ENCODE measurements at places on chromosomes 5 and 9.

DNA sequence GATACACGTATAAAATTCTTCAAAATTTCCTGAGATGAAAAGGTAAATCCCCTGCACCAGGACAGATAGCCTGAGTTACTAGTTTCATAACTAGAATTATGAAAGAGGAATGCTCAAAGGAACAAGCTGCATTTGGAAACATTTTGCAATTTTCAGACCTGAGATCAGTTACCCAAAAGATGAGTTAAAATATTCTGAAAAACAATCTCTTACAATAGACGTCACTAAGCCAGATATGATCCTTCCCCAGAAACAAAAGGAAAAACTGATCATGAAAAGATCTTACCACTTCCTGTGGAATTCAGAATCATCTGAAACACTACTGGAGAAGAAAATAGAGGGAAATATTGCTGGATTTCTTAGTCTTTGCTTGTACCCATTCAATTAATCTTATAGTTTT lies 204.7 kb downstream of the ARRDC3 start:
- no peak for DNase-seq

DNA sequence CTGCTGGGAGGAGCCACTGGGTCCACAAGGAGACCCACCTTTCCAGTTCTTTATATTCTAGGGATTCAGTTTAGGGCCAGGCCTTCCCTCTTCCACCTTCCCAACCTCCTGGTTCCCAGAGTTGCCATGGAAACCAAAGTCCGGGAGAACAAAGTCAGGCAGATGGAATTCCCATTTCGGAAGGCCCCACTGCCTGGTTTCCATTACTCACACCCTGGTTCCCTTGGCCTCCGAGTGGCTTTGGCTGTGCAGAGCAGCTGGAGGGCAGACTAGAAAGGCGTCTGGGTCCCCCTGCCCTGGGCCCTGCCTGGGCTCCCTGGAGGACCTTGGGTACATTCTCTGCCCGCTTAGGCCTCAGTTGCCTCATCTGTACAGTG lies 136.1 kb downstream of the RGS3 start:
- DNase-seq, result no peak

GRCh38 chr5:34516686-34517085 lies 139.4 kb upstream of the RAI14 start:
- no peak for DNase-seq

DNA sequence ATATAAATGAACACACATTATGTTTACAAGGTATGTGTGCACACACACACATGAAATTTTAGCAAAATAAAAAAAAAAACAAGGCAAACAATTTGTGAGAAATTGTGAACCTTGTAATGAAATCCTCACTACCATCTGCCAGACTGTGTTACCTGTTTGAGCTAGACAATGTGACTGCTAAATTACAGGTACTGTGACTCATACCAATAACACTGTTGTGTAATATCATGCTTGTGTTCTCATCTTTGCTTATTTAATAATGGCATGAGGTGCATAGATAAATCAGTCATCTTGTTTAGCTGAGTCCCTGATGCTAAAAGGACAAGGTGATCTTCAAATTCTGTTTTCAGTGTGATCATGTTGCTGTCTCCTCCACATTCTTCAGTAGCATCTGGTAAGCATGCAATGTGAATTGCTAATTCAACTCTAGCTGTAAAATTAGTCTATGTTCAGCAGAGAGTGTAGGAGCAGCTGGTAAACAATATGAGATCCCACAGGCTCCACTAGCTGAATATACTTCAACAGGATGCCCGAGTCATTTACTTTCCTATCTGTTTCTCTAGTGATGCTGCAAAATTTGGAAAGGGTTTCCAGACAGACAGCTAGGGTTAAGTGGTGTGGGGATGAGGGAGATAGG lies 966.3 kb upstream of the C9orf72 start:
- DNase-seq, result peak; percentile 14

DNA sequence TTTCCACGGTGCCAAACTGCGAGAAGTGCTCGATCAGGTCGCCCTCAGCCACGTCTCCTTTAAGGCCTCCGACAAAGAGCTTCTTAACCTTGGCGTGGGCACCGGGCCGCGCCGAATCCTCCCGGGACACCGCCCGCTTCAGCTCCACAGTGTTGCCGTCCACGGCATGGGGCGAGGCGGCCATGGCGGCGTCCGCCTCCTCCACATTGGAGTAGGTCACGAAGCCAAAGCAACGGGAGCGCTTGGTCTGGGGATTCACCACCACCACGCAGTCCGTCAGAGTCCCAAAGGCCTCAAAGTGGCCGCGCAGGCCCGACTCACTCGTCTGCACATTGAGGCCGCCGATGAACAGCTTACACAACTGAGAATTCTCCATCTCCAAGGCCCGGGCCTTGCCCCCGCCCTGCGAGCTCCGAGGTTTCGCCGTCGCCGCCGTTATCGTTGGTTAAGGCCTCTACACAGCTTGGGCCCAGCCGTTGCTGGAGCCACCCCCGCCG lies 424 bp downstream of the HNRNPA0 start:
- no peak for DNase-seq

DNA sequence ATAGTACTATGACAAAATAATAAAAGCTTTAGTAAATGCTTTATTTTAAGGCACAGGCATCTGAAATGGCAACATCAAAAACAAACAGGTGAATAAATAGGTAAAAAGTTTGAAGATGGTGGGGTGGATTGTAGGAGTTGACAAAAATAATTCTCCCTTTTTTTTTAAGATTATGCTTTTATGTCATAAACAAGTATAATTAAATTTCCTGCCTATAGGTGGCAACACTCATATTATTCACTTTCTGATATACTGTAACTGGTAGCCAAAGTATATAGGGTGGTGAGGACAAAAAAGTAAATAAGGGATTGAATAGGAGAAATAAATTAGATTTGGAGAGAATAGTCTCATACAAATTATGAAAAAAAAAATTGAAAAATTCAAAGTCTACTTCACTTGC lies 120.0 kb upstream of the ACOT12 start:
- no peak for DNase-seq

Measured in NCI-H1105 (cell line).